Activated T-helper 9 cell treated with anti-CD3 and anti-CD28 coated beads, Interleukin-2, amount 50 U/mL, for 16 hours (primary cell): ENCODE measurements at places on chromosomes 6 and 20.

DNA sequence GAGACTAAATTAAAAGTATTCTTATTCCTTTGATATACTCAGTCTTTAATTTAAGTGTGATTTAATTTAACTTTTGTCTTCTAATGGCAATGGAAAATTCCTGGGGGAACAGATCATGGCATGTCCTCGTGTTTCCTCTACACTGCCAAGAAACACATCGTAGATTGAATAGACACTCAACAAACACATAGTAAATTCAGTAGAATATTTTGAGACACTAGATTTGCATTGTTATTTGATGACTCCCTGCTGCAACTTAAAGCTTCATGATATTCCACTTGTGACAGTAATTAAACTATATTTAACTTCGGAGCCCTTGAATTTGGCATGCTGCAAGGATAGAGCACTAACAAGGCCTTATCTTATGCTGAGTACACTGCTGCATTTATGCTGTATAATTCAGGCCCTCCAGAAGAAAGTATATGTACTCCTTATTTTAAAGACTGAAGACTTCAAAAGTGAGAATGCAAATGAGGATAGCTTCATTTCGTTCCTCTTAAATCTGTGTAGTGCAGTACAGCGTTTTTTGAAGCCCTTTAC, 84.3 kb downstream of the GRM1 start:
- no peak for DNase-seq

DNA sequence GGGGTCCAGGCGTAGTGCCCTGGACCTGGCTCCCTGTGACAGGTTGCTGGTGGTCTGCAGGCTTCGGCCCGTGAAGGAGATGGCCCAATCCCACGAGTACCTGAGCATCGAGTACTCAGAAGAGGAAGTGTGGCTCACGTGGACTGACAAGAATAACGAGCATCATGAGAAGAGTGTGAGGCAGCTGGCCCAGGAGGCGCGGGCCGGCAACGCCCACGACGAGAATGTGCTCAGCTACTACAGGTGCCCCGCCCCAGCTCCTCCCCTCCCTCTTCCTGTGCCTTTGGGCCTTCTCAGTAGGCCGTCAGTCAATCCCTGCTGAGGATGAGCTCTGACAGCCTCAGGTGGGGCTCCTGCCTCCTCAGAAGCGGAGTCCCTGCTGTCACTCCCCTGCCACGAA, 42.6 kb downstream of the UQCC2 start:
- DNase-seq = peak; percentile 30

GRCh38 chr20:37990571-37991151, 42.6 kb downstream of the TTI1 start:
- peak; percentile 16 for DNase-seq

DNA sequence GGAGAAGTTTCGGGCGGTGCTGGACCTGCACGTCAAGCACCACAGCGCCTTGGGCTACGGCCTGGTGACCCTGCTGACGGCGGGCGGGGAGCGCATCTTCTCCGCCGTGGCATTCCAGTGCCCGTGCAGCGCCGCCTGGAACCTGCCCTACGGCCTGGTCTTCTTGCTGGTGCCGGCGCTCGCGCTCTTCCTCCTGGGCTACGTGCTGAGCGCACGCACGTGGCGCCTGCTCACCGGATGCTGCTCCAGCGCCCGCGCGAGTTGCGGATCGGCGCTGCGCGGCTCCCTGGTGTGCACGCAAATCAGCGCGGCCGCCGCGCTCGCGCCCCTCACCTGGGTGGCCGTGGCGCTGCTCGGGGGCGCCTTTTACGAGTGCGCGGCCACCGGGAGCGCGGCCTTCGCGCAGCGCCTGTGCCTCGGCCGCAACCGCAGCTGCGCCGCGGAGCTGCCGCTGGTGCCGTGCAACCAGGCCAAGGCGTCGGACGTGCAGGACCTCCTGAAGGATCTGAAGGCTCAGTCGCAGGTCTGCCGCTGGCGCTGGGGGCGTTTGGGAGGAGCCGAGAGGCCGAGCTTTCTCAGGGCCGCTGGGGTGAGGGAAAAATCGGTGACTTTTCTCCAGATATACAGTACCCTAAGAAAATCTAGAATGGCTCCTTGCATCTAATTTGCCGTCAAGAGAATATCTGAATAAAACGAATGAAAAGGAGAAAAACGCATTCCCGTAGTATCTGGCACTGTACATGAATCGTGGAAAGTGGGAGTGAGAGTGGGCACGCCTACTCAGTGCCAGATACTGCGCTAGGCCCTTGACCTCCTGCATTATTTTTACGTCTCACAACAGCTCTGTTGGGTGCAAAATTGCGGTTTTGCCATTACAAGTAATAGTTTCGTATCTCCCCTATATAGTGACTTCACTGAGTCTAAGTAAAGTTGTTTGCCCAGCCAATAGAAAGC, 1.0 kb downstream of the CALHM6 start:
- DNase-seq = peak; percentile 37

DNA sequence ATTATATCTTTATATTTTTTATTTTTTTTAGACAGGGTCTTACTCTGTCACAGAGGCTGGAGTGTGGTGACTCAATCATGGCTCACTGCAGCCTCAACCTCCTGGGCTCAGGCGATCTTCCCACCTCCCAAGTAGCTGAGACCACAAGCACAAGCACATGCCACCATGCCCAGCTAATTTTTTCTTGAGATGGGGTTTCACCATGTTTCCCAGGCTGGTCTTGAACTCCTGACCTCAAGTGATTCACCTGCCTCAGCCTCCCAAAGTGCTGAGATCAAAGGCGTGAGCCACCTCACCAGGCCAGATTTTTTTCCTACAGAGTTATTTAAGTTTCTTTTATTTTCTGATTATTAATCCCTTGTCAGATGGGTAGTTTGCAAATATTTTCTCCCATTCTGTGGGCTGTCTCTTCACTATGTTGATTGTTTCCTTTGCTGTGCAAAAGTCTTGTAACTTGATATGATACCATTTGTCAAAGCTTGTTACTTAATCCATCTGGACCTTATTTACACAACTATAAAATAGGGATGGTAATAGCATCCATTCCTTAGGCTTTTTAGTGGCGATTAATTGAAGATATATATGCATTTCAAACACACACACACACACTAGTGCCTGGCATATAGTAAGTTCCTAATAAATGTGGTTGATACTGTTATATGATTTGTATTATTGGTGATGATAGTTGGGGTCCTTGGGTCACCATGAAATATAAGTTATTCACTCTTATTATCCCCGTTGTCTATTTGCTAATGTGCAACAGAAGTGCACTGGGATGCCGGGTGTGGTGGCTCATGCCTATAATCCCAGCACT, 187.1 kb downstream of the BCAS1 start:
- no peak for DNase-seq

GRCh38 chr6:20718705-20719653, 184.7 kb downstream of the CDKAL1 start:
- no peak for DNase-seq

GRCh38 chr6:85580878-85581267, 12.8 kb downstream of the SNX14 start:
- no peak for DNase-seq

- no peak for DNase-seq
These were observed 53.1 kb upstream of the SNX9 start for GRCh38 chr6:157769776-157770426.

DNA sequence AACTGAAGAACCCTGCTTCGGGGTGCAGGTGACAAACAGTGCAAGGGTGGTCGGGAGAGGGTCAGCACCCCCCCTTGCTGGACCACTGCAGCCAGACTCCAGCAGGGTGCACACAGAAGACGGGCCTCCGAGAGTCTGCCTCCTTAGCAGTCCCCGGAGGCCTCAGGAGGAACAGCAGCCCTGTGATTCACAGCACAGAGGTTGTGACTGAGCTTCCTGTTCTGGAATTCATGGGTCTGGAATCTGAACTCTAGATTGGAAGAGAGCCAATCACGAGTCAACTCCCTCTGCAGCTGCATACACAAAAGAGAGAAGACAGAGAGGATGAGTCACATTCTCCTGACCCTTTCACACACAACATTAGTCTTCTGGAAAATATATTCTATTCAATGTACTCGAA, 249.0 kb upstream of the OPRM1 start:
- DNase-seq = no peak

GRCh38 chr6:165715428-165715827, 52.4 kb upstream of the PDE10A start:
- no peak for DNase-seq

DNA sequence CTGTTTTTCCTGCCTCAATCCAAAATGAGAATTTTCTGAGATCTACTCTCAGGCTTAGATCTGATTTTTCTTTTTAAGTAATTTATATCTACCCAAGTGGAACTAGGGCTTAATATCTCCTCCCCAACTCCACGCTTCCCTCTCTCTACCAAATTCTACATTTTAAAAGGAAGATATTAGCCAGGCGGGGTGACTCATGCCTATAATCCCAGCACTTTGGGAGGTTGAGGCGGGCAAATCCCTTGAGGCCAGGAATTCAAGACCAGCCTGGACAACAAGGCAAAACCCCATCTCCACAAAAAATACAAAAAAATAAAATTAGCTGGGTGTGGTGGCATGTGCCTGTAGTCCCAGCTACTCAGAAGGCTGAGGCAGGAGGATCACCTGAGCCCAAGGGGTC, 61.0 kb downstream of the MTFR2 start:
- DNase-seq = no peak

GRCh38 chr20:44218446-44218845, 7.9 kb upstream of the OSER1 start:
- peak; percentile 10 for DNase-seq

DNA sequence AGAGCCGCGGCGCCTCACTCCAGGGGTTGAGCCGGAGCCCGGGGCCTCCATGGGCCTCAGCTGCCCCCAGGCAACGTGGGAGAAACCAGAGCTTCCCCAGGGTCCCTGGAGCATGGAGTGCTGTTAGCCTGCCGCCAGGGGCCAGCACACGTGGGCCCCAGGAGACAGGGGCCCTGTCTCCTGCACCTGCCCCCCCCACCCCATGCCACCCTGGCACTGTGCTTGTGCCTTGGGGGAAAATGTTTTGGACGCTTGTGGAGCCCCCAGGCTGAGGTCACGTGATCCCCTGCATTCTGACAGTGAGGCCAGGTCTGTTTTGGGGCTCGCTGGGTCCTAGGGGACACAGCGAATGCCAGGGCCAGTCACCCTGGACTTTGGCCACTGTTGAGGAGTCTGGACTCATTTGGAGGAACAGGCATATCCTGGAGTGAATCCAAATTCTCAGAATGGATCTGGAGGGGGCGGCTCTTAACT, 30.2 kb upstream of the MPC1 start:
- DNase-seq = no peak

GRCh38 chr20:48359692-48360341, 468.0 kb downstream of the PREX1 start:
- no peak for DNase-seq

DNA sequence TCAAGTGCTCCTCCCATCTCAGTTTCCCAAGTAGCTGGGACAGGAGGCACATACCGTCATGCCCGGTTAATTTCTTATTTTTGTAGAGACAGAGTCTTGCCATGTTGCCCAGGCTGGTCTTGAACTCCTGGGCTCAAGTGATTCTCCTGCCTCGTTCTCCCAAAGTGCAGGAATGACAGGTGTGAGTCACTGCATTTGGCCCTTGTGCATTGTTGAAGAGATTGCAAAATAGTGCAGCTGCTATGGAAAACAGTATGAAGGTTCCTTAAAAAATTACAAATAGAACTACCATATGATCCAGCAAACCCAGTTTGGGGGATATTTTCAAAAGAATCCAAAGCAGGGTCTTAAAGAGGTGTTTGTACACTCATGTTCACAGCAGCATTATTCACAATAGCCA, 69.1 kb downstream of the GJA10 start:
- no peak for DNase-seq

GRCh38 chr20:58179432-58180099, 48.9 kb downstream of the ANKRD60 start:
- DNase-seq = peak; percentile 51

- no peak for DNase-seq
These were observed 348.7 kb upstream of the MANEA start for GRCh38 chr6:95228636-95229035.

GRCh38 chr20:46984405-46984804, 89.8 kb downstream of the EYA2 start:
- no peak for DNase-seq

DNA sequence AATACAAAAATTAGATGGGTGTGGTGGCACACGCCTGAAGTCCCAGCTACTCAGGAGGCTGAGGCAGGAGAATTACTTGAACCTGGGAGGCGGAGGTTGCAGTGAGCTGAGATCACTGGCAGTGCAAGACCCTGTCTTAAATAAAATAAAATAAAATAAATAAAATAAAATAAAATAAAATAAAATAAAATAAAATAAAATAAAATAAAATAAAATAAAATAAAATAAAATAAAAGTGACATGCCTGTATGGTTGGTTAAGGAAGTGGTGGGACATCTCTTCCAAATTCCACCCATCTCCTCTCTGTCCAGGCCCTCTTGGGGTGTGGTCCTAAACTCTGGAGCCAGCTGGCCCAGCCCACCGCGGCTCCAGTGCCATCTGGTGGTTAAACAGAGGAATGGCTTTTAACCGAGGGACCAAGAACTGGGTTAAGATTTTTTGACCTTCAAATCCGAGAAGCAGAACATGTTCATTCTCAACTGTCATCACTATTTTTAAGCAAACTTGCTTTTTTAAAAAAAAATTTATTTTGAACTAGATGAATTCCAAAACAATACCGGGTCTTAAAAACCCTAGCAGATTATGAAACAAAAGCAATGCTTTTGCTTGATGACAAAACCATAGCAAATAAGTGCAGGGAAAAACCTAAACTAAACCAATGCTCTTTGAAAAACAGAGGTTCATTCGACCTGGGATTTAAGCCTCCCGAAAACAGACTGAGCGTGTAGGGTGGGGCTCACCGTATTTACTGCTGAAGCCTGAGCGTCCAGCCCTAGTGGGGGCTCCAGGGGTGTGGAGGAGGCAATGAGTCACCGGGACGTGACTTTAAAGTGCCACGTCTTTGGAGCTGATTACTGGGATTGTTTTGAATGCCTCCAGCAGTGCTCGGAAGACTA, 68.8 kb downstream of the CDC5L start:
- DNase-seq = peak; percentile 15

GRCh38 chr20:52614051-52614863, 357.9 kb upstream of the TSHZ2 start:
- no peak for DNase-seq

GRCh38 chr6:89644864-89645263, 6.3 kb upstream of the LYRM2 start:
- DNase-seq = no peak

- no peak for DNase-seq
These were observed 14.0 kb downstream of the IGF2R start for GRCh38 chr6:159982731-159983506.

GRCh38 chr6:131980791-131981623, 29.8 kb upstream of the CCN2 start:
- no peak for DNase-seq

DNA sequence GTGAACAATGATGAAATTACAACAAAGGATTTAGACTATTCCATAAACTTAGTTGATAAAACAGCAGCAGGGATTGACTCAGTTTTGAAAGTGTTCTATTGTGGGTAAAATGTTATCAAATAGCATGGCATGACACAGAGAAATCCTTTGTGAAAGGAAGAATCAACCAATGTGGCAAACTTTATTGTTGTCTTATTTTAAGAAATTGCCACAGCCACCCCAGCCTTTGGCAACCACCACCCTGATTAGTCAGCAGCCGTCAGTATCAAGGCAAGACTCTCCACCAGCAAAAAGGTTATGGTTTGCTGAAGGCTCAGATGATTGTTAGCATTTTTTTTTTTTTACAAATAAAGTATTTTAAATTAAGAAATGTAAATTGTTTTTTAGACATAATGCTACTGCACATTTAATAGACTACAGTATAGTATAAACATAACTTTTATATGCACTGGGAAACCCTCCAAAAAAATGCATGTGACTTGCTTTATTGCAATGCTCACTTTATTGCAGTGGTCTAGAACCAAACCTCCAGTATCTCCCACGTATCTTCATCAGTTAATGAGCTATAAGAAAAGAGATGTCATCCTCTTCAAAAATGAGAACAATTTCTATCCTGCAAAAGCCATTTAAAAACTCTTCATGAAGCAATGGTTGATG, 162.7 kb downstream of the SOBP start:
- DNase-seq = no peak
